HCEC 1CT (cell line): ENCODE measurements at places on chromosomes 3 and 15.

GRCh38 chr15:51801391-51801835 is 28.0 kb upstream of the TMOD3 start:
- DNase-seq: peak; percentile 32

- DNase-seq: no peak
Measured at GRCh38 chr15:48426044-48426443, 94.8 kb downstream of the DUT start.

DNA sequence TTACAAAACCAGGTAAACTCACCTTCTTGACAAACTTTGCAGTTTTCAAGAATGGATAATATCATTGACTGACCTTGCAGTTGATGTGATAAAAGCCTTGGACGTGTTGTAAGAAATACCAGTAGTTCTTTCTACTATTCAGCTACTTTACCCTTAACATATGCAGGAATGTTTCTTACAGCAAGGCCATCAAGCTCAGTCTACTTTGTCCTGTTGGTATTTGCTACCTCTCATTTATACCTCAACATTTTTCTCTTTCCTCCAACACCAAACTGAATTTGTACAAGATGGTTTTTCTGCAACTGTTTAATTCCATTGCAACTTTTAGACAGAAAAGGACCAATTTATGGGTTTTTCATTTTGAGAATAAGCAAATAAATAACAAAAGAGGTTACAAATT is 147.4 kb upstream of the BCHE start:
- DNase-seq: no peak

DNA sequence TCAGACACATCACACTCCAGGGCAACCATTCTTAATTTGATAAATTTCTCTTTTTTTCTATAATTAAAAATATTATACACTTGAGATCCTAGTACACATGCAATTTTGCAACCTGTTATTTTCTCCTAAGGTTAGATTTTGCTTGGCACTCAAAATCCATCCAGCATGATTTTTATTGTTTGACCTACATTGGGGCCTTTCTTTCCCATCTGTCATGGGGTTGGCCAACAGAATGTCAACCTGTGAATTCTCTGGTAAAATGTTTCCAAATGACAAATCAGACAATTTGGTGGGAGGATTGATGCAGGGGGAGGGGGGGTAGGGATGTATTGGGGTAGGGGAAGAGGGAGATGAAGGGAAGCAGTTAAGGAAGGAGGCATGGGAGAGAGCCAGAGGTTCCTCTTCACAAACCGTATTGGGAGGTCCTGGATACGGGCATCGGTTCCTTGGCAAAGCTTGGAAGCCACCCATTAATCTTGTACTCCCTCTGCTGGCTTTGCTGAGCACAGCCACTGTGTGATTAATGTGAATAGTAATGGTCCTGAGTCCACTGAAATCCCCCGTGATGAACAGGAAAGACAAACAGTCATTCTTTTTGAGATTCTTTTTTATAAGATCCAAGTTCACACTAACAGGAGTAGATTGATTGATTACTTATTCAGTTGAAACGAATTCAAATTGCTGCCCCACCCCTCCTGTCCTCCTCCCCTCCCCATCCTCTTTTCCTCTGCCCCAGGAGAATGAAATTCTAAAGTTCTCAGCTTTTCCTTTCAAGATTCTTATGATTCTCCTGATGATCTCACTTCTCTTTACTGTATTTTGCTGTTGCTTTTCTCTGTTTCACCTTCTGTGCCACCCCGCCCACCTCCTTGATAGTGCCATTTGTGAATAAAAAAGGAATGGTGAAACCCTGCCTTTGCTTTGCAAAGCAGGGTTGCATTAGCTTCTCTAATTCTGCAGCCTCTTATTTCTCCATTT is 82.2 kb upstream of the SLC25A26 start:
- peak; percentile 76 for DNase-seq

GRCh38 chr3:21163956-21164355 is 587.1 kb downstream of the ZNF385D start:
- no peak for DNase-seq

DNA sequence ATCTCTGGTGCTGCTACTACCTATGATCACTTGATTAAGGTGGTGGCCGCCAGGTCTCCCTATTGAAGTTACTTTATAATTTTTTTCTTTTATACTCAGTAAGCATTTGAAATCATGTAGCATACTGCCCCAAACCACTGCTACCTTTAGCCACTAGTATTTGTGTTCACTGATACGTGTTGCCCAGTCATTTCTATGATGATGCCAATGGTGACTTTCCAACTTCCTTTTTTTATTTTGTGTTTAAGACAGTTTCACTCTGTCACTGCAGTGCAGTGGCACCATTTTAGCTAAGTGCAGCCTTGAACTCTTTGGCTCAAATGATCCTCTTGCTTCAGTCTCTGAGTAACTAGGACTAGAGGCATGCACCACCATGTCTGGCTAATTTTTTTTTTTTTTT is 598.2 kb downstream of the NAALADL2 start:
- no peak for DNase-seq

- peak; percentile 4 for DNase-seq
Measured at GRCh38 chr15:34436956-34437442, 609 bp downstream of the GOLGA8A start.

DNA sequence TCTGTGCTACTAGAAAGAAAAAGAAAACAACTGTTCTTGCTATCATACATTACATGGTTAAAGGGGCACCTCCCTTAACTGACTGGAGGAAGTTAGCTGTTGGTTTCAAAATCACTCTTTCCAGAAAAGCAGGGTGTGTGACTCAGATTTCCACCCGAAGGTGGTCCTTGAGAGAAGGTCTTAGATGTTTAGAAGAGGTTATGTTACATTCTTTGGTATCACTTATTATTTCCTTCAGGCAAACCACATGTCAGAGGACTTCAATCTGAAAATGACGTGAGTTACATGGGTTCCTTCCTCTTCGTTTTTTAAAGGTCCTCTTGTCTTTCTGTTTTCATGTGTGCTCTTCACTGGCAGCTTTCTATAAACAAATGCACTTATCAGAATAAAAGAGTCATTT is 307.9 kb upstream of the CBLB start:
- no peak for DNase-seq

- no peak for DNase-seq
Measured at GRCh38 chr3:39052583-39052982, 767 bp downstream of the WDR48 start.

DNA sequence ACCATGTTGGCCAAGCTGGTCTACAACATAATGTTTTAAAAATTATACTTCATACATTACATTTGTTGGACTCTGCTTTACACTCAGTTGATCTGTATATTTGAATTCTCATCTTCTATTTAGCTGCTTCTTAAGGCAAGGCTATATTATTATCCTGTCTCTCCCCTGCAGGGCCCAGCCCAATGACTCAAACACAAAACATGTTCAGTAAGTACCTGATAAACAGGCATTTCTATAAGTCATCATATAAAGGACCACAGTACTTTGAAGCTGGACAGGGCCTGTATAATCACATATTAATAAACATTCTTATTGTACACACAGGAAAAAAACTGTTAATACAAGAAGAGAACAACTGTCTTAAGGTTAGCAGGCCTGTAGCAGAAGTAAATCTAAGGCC is 36.2 kb downstream of the NGLY1 start:
- DNase-seq: no peak

GRCh38 chr3:141346839-141347238 is 21.5 kb upstream of the ZBTB38 start:
- no peak for DNase-seq

GRCh38 chr3:78221796-78222195 is 1181.9 kb downstream of the ROBO2 start:
- no peak for DNase-seq

DNA sequence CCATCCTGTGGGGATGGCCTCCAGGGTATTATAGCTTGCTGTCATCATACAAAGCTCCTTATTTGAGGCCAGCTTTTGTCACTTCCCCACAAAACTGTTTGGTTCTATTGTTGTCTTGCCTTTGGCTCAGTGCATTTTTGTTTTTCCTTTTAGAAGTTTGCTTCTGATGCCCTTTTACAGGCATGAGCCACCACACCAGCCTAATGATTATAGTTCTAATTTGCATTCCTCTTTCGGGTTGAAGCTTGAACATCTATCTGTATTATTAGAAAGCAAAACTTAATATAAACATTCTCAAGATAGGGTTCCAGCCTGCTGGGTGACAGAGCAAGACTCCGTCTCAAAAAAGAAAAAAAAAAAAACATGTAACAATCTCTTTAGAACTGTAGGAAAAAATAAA is 39.8 kb downstream of the SMARCC1 start:
- no peak for DNase-seq

GRCh38 chr3:5607581-5607980 is 420.1 kb downstream of the EDEM1 start:
- no peak for DNase-seq

- DNase-seq: no peak
Measured at GRCh38 chr3:52433328-52433995, 11.4 kb downstream of the SEMA3G start.

DNA sequence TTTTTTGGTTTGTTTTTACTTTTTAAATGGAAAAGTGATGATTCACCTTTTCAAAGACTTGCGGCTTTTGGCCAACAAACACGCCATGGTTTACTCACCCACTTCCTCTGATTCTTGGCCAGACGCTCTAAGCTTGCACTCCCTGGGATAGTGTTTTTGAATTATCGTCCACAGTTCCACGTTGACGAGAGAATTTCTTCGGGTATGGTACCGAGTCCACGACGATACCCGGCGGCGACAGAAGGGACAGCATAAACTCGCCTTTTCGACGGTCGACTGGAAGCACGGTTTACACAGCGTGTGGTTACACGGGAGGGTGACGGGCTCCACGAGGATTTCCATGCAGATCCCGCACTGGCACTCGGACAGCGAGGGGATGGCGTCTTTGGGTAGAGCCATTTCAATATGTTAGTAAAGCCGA is 783 bp downstream of the RNF168 start:
- DNase-seq: peak; percentile 94

- no peak for DNase-seq
Measured at GRCh38 chr3:194275291-194275690, 75.8 kb downstream of the CPN2 start.

DNA sequence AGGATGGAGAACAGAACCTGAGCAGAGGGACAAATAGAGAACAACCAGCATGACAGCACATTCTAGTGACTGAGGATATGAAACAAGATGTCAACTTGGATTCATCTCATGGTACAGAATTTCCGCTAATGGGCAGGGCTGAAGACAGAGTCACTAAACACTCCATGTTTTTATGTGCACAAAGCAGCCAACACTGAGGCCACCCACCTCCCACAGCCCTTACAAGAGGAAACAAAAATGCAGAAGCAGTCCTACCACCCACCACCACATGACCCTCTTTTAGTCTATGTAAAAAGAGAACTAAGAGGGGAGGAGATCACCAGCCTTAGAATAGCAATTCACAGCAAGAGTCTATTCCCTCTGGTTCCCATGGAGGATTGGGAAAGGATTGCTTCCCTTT is 131.4 kb upstream of the UBE2E2 start:
- no peak for DNase-seq

GRCh38 chr3:65251375-65251774 is 563.6 kb upstream of the ADAMTS9 start:
- DNase-seq: no peak

- no peak for DNase-seq
Measured at GRCh38 chr15:70493787-70494516, 269.4 kb downstream of the UACA start.

DNA sequence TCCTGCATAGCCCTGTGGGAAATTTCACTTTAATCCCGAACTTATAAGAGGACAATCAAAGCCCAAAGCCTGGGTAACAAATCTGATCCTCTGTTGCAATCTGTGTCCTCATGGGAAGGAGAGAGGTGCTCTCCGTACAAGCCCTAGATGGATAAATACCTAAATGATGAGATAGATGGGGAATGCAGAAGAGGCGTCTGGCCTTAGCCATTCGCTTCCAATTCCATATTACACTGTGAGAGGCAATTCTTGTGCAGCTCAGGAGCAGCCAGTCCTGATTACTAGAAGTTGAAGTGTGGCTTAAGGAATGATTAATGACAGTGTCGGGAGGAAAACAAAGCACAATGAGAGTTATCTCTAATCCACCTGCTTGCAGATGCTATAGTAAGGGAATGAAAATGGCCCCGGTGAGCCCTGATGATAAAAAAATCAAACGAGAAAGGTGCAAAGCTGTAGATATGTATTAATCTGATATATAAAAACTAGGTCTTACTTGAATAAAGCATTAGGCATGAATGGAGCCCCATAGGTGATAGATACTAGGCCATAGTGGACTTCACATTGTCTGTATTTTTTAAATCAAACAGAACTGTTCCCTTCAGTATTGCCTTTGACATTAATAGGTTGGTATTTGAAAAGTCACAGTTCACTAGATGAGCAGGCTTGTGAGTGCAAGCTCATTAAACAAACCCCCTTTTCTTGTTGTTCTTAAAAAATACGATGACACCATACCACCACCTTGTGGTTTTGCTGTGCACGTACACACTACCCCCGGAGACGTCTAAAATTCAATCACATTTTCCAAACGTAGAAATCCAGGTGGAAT is 54.2 kb upstream of the TMCO5A start:
- peak; percentile 78 for DNase-seq

- no peak for DNase-seq
Measured at GRCh38 chr15:57789225-57789624, 82.7 kb downstream of the POLR2M start.

- DNase-seq: no peak
Measured at GRCh38 chr15:93043621-93044300, 45.2 kb downstream of the RGMA start.

DNA sequence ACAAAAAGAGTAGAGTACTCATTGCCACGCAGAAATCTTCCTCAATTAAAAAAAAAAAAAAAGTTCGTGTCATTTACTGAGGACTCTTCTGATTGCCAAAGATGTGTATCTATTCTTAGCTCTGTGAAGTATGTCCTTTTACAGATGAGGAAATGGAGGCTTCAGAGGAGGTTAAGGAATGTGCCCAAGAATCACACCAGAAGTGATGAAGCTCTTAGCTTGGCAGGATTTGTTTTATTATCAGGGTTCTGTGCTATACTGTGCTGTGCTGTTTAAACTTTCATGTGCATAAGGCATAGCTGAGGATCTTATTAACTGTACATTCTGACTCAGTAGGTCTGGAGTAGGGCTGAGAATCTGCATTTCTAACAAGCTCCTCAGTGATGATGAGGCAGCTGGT is 665.2 kb upstream of the ADAMTS9 start:
- DNase-seq: peak; percentile 2
